ENCODE measurements at places on chromosomes 5 and 9.
A peak's percentile ranks its signal among the peaks of the same experiment; 100 is the strongest.

DNA sequence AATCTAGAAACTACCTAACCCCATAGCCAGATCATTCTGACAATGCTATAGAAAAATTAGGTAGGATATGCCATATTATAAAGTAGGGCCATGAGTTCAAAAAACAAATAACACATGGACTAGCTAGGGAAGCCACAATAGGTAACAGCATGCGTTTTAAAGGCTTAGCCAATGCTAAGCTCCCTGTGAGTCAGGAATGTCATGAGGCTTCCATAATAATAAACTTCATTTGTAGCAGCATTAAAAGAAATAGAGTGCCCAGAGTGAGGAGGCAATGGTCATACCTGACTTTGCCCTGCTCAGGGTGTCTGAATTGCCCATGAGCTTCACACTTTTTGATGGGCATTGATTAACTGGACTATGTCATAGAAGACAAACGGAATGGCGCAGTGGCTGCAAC lies 15.8 kb downstream of the FOXE1 start:
- no peaks in the 10 kb centered on the region for H3K36me3 ChIP-seq
- H3K4me1 ChIP-seq, result peaks cover 15% of the 10 kb centered on the region
- no peak for DNase-seq
- no peak overlapping the region for H3K4me3 ChIP-seq

GRCh38 chr9:133916159-133916541 lies 76.0 kb downstream of the VAV2 start:
- H3K27ac ChIP-seq, result no peak overlapping the region
- H3K4me3 ChIP-seq, result no peak overlapping the region
- no peaks in the 10 kb centered on the region for H3K36me3 ChIP-seq
- H3K27me3 ChIP-seq, result no peaks in the 10 kb centered on the region
- no peaks in the 10 kb centered on the region for H3K4me1 ChIP-seq
- DNase-seq, result no peak

DNA sequence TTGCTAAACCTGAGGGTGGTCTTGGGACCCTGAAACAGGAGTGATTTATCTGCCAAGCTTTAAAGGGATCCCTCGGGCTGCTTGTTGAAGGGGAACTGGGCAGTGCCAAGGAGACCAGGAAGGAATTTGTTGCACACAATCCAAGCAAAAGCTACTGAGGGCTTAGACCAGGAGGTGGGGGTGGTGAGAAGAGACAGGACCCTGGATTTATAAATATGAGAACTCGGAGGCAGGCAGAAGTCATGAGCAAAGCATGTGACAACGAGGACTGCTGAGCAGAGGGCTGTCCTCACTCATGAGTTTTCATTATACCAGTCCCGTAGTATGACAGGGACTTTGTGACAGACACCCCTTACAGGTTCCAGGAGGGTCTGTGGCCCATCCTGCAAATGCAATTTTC lies 237.3 kb downstream of the DRD1 start:
- no peak overlapping the region for H3K4me3 ChIP-seq
- H3K4me1 ChIP-seq, result no peaks in the 10 kb centered on the region
- DNase-seq, result no peak
- no peaks in the 10 kb centered on the region for H3K36me3 ChIP-seq
- H3K27ac ChIP-seq, result no peak overlapping the region
- H3K27me3 ChIP-seq, result peaks cover 39% of the 10 kb centered on the region

- peaks cover 10% of the 10 kb centered on the region for H3K4me1 ChIP-seq
- H3K27ac ChIP-seq, result no peak overlapping the region
- no peaks in the 10 kb centered on the region for H3K27me3 ChIP-seq
- DNase-seq, result no peak
- no peaks in the 10 kb centered on the region for H3K36me3 ChIP-seq
Observed at GRCh38 chr5:9707732-9708462, 77.7 kb upstream of the TAS2R1 start.

DNA sequence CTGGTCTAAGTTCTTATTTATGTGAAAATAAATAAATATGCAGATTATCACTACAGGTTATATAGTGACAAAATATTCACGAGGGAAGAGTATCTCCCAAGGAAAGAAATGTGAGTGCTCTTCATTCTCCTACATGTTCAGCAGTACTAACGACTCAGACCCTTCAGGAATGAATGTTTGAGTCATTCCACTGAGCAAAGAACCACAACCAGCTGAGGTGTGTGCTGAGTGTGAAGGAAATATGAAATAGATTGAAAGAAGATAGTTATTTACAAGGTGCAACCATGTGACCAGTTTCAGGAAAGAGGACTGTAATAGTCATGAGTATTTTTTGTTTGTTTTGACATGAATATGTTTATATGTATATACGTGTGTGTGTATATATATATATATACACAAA lies 228.7 kb downstream of the TUSC1 start:
- H3K4me3 ChIP-seq, result no peak overlapping the region
- H3K27ac ChIP-seq, result no peak overlapping the region
- no peaks in the 10 kb centered on the region for H3K36me3 ChIP-seq
- H3K27me3 ChIP-seq, result no peaks in the 10 kb centered on the region
- DNase-seq, result no peak

DNA sequence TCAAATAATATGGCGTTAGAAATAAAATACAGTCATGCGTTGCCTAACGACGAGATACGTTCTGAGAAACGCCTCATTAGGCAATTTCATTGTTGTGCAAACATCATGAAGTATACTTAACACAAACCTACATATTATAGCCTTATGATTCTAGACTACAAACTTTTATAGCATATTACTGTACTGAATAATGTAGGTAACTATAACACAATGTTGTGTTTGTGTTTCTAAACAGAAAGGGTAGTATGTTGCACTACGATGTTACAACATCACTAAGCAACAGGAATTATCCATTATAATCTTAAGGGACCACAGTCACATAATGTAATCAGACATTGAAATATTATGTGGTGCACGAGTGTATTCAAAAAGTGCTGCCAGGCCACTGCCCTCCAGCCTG lies 3.0 kb upstream of the SMC2 start:
- no peak for DNase-seq
- H3K27me3 ChIP-seq, result no peaks in the 10 kb centered on the region
- H3K36me3 ChIP-seq, result no peaks in the 10 kb centered on the region
- no peak overlapping the region for H3K4me3 ChIP-seq

- no peak for DNase-seq
- no peaks in the 10 kb centered on the region for H3K4me1 ChIP-seq
- H3K27me3 ChIP-seq, result peaks cover 10% of the 10 kb centered on the region
- H3K27ac ChIP-seq, result no peak overlapping the region
Observed at GRCh38 chr5:14744296-14745187, 80.0 kb downstream of the OTULIN start.

DNA sequence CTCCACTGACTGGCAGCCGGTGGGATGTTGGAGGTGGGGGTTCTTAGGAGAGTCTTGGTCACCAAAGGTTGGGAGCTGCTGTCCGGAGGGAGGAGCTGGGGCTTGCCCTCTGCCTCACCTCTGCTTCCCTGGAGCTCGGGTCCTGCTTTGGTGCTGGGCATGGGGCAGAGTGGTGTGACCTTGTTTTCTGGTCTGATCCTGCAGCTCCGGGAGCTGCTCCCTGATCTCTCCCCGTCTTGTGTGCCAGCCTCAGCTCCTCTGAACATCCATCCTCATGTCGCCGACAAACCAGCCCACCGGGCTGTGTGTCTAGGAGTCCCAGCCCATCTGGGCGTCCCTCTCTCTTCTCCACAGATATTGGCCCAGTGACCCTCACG lies 18.7 kb downstream of the HMCN2 start:
- no peaks in the 10 kb centered on the region for H3K4me1 ChIP-seq
- H3K4me3 ChIP-seq, result no peak overlapping the region
- no peaks in the 10 kb centered on the region for H3K36me3 ChIP-seq
- DNase-seq, result no peak
- peaks cover 63% of the 10 kb centered on the region for H3K27me3 ChIP-seq

DNA sequence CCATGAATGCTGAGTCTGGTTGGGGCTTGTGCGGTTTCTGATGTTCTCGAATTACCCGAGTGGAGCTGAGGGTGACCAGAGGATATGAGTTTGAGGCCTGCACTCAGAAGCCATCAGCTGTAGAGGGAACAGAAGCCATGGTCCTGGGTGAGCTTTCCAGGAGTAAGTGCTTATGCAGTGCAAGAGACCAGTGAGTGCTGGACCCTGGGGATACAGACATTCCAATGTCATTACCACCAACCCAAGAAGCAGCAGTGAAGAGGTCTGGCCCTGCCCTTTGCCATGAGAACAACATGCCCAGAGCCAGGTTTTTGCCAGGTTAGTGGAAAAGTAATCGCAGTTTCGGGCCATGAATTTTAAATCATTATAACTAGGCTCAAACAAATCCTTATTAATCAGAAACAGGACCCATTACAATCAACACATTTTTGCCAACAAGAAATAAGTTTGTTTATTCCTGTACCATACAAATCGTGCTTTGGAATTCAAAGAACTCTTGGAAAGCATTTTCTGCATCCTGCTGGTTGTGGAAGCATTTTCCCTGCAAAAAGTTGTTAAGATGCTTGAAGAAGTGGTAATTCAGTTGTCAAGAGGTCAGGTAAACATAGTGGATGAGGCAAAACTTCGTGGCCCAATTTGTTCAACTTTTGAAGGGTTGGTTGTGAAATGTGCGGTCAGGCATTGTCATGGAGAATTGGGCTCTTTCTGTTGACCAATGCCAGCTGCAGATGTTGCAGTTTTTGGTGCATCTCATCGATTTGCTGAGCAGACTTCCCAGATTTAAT lies 154.6 kb downstream of the SYK start:
- H3K27ac ChIP-seq, result no peak overlapping the region
- no peaks in the 10 kb centered on the region for H3K27me3 ChIP-seq
- no peak overlapping the region for H3K4me3 ChIP-seq
- DNase-seq, result no peak
- peaks cover 31% of the 10 kb centered on the region for H3K4me1 ChIP-seq

DNA sequence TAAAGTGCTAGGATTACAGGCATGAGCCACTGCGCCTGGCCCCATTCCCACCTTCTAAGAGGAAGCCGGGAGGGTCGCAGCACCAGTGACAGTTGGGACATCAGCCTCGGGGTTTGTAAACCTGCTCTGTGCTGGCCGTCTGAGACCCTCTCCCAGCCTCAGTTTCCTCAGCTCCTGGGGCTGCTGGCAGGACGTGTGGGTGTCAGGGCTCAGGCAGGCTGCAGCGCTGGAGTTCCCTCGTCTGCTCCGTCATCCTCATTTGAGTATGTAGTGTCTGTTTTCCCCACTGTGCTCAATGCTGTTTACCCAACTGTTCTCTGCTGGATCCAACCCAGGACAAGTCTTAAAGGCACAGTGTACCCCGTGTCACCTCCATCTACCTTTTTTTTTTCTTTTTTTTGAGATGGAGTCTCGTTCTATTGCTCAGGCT lies 2.0 kb upstream of the NINJ1 start:
- no peak for DNase-seq
- no peaks in the 10 kb centered on the region for H3K36me3 ChIP-seq
- H3K4me3 ChIP-seq, result no peak overlapping the region
- H3K27ac ChIP-seq, result no peak overlapping the region
- H3K4me1 ChIP-seq, result peaks cover 29% of the 10 kb centered on the region

GRCh38 chr9:14565352-14566016 lies 127.7 kb downstream of the ZDHHC21 start:
- no peak overlapping the region for H3K4me3 ChIP-seq
- DNase-seq, result no peak
- H3K4me1 ChIP-seq, result no peaks in the 10 kb centered on the region
- H3K27ac ChIP-seq, result no peak overlapping the region
- no peaks in the 10 kb centered on the region for H3K36me3 ChIP-seq

DNA sequence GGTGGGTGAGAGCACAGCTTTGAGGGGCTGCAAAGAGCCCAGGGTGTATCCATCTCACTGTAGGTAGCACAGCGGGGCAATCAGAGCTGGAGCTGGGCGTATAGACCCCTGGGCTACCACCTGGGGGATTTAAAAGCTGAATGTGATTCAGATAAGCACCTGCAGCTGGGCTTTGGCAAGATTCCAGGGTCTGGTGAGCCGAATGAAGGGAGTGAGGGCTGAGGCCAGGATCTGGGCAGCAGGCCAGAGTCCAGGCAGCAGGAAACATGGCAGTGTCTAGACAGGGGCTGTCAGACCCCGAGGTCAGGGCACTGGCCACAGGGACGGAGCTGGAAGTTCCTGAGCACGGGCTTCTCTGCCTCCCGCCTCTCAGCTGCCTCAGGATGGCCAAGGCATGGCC lies 8.7 kb downstream of the ASS1 start:
- peak; percentile 80 for DNase-seq
- H3K27ac ChIP-seq, result no peak overlapping the region
- no peaks in the 10 kb centered on the region for H3K27me3 ChIP-seq
- peaks cover 13% of the 10 kb centered on the region for H3K4me1 ChIP-seq

DNA sequence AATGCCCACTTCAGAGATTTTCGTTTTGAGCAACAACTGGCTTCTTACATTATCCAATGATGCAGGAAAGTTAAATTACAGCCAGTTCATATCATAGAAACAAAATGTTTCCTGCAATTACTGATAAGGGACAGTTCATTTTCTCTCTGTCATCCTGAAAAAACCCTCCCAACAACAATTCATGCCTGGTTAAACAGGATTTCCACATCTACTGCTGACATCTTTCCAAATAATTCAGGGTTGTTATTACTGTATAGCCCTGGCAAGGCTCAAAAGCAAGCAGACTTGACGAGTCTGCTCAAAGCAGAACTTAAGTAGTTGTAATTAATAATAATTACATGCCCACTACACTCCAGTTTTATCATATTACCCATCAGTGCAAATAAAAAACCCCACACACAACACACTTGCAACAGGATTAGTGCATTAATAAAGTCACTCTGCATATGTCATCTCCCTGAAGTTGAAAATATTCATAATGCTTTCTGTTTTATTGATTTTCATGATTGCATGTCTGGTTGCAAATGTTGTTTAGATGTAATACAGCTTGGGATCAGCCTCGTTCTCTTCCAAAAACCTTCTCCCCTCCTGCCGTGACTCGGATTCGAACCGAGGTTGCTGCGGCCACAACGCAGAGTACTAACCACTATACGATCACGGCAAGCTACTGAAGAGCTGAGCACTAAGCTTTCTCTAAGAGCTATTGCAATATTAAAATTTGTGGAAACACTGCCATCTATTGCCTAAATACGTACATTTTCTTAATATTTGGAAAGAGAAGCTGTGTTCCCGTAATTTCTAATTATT lies 119.6 kb upstream of the NFIB start:
- DNase-seq, result peak; percentile 19
- H3K27ac ChIP-seq, result no peak overlapping the region
- H3K4me3 ChIP-seq, result no peak overlapping the region
- H3K27me3 ChIP-seq, result no peaks in the 10 kb centered on the region
- H3K36me3 ChIP-seq, result no peaks in the 10 kb centered on the region
- H3K4me1 ChIP-seq, result 0 out of 2 replicates have a peak, but pooled peaks cover 4% of the 10 kb centered on the region

DNA sequence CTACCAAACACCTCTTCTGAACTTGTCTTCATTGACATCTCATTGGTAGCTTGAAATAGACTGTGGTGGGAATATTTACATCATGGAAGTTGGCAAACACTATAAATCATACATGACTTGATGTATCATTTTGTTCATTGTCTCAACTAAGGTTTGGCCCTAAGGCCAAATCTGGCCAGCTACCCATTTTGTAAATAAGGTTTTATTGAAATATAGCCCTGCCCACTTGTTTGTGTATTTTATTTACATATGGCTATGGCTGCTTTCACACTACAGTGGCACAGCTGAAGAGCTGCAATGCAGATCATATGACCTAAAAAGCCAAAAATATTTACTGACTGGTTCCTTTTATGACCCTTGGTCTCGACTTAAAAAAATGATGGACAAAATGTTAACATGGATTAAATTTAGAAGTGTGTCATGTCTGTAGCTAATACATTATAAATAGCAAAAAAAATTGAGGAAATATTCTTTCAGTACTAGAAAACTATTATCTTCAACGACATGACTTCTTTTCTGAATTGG lies 22.1 kb downstream of the FAM240B start:
- no peak overlapping the region for H3K4me3 ChIP-seq
- no peaks in the 10 kb centered on the region for H3K27me3 ChIP-seq
- no peaks in the 10 kb centered on the region for H3K36me3 ChIP-seq
- DNase-seq, result no peak
- H3K27ac ChIP-seq, result no peak overlapping the region
- H3K4me1 ChIP-seq, result no peaks in the 10 kb centered on the region

Measured in PC-9 (cell line).